NCI-H1105 treated with DMSO at 0.1 percent for 48 hours (cell line): ENCODE measurements at places on chromosomes 3 and 15.
A peak's percentile ranks its signal among the peaks of the same experiment; 100 is the strongest.

DNA sequence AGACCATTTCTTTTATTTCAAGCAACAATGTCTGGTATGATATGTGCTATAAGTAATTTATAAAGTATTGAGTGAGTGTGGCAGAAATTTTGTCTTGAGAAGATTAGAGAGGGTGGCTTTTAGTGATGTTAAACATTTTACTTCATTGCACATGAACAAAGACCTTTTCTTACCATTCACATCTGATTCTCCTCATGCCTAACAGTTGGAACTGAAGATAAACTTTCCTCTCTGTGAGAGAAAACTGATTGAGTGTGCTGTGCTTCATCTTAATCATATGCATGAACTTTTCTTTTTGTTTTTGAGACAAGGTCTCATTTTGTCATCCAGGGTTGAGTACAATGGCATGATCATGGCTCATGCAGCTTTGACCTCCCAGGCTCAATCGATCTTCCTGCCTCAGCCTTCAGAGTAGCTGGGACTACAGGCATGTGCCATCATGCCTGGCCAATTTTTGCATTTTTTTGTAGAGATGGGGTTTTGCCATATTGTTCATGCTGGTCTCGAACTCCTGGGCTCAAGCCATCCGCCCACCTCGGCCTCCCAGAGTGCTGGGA lies 377.7 kb upstream of the GOLIM4 start:
- no peak for DNase-seq

DNA sequence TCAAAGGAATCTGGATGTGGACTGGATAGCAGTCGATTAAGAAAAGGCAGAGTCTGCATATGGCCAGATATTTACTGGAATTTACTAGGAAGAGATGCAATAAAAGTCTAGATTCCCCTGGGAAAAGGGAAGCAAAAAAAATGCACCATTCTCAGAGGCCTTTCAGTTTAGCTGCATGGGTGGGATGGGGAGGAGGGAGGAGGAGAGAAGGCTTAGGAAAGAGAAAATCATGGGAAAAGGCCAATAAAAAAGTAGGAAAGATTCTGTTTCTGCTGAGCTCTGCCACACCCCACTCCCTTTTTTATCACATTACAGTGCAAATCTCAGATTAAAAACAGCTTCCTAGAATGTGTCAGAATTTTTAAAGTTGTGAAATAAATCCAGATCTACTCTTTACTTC lies 103.6 kb downstream of the ADAMTS9 start:
- DNase-seq = no peak

- DNase-seq = no peak
Measured at GRCh38 chr15:56985856-56986255, 67.4 kb downstream of the TCF12 start.

DNA sequence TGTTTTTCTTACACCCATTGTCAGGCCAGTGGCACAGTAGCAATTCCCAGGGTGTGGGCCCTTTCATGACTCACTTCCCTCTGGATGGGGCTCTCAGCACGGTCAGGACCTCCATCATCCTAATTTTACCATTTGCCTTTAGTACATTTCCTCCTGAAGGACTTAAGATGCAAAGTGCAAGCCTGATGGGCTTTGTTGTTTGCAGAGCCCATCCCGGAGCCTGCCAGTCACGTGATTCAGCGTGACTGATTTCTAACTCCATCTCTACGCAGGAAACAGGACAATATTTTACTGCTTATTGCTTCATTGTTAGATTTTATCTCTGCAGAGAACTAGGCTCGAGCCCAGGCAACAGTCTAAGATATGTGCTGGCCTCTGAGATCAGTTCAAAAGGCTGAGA lies 223.7 kb downstream of the PDZRN3 start:
- DNase-seq = no peak

DNA sequence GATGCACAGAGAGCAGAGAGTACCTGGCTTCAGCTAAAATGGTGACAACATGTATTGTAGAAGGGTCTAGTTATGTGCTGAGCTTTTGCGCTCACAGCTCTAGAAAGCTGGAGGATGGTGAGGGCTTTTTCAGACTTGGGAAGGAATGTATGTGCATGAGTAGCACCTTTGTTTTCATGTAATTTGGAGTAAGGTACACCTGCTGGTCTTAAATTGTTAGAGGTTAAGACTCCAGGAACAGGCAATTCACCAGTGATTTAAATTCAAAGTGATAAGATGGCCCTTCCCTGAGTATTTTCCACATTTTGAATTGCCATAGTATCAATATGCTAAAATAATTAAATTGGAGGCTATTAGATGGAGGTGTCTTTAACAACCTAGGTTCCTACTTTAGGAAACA lies 436.4 kb upstream of the GOLIM4 start:
- DNase-seq = no peak

GRCh38 chr3:99066863-99067262 lies 165.4 kb upstream of the DCBLD2 start:
- DNase-seq = no peak

- DNase-seq = no peak
Measured at GRCh38 chr15:70063261-70063925, 34.3 kb downstream of the TLE3 start.

- peak; percentile 44 for DNase-seq
Measured at GRCh38 chr3:67048067-67048714, 50.1 kb downstream of the KBTBD8 start.

GRCh38 chr15:57224664-57225063 lies 151.6 kb upstream of the CGNL1 start:
- no peak for DNase-seq

DNA sequence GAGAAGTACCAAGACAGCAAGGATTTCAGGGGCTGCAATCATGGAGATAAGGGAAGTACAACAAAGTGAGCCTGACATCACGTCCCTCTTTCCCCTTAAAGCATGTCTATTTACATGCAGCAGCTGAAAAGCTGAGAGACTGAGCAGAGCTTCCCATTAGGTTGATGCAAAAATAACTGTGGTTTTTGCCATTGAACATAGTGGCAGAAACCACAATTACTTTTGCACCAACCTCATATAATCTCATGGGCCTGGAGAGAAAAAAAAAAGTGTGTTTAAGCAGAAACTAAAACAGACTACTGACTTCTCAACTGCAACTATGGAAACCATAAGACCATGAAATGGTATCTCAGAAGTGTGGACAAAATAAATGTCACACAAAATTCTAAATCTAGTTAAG lies 48.3 kb downstream of the CCDC12 start:
- no peak for DNase-seq

- DNase-seq = no peak
Measured at GRCh38 chr3:135141672-135142071, 346.6 kb downstream of the EPHB1 start.

DNA sequence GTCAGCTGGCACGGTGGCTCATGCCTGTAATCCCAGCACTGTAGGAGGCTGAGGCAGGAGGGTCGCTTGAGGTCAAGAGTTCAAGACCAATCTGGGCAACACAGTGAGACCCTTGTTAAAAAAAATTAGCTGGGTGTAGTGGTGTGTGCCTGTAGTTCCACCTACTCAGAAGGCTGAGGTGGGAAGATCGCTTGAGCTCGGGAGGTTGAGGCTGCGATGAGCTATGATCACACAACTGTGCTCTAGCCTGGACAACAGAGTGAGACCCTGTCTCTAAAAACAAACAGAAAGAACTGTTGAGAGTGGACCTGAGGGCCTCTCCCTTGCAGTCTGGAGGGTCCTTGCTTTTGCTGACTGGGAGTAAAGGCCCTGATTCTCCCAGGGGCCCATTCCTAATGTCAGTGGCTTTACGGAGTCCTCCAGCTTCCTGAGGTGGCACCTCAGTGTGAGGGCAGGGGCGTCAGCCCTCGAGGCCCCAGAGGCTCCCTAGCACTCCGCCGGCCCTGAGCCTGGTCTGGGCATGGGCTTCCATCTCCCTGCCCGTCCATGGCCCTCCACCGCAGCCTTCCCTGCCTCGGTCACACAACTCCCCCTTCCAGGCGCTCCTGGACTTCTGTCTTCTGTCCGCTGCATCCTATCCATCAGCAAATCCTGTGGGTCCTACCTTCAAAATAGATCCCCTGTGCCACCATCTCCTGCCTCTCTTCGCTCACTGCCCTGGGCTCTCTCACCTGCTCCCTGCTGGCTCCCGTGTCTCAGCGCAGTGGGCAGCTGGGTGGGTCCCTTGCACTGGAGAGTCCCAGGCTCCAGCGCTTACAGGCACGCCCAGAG lies 19.0 kb downstream of the FBLN2 start:
- no peak for DNase-seq
